ENCODE measurements at places on chromosomes 6 and 20.

GRCh38 chr6:161138543-161139303 lies 135.1 kb downstream of the AGPAT4 start:
- no peak for DNase-seq

DNA sequence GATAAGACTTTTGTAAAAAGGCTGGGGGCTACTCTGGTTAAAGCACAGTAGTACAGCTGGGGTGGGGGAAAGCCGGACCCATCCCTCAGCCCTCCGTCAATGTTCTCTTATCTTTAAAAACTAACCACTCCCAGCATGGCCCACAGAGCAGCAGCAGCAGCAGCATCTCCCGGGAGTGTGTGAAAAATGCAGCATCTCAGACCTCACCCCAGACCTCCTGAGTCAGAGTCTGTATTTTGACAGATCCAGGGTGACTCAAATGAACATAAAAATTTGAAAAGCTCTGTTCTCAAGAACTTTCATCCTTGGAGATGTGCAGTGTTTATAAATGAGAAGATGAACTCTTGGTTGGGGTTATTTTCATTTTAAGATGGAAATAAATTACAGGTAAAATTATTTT lies 277.7 kb upstream of the ECI2 start:
- DNase-seq: no peak

GRCh38 chr20:60080401-60080800 lies 122.2 kb downstream of the CDH26 start:
- no peak for DNase-seq

DNA sequence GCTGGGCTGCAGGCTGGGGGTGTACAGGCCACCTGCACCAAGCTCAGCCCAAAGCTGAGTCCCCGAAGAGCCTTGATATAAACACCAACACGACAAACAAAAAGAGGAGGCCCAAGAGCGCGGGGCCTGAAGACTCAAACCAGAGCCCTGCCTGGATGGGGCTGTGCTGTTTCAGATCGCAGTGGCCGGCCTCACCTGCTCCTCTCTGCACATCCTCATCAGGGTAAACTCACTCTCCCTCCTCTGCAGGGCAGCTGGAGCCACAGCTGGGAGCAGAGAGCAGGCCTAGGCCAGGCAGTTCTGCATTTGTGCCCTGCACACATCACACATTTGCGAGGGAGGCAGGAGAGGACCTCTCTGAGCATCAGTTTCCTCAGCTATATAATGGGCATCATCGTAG lies 3.7 kb upstream of the RBM38 start:
- no peak for DNase-seq

DNA sequence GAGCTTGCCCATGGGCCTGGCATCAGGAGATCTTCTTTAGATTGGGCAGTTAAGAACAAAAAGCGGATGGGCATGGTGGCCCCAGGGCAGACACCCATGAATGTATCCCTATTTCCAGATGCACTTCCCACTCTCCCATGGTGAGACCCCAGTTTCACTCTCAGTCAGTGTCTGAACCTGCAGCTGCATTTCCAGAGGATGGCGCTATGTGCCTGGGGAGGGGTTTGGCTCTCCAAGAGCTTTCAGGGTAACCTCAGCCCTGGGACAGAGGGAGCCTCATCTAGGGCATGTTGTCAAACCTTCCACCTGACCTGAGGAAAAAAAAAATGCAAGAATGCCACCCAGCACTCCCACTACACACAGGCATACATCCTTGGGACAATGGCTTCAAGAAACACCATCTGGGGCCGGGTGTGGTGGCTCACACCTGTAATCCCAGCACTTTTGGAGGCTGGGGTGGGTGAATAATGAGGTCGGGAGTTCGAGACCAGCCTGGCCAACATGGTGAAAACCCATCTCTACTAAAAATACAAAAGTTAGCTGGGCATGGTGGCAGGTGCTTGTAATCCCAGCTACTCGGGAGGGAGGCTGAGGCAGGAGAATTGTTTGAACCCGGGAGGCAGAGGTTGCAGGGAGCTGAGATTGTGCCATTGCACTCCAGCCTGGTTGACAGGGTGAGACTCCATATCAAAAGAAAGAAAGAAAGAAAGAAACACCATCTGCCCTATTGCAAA lies 1.9 kb downstream of the CST9L start:
- no peak for DNase-seq

- peak; percentile 29 for DNase-seq
Observed at GRCh38 chr6:327538-328116, 35.3 kb downstream of the DUSP22 start.

DNA sequence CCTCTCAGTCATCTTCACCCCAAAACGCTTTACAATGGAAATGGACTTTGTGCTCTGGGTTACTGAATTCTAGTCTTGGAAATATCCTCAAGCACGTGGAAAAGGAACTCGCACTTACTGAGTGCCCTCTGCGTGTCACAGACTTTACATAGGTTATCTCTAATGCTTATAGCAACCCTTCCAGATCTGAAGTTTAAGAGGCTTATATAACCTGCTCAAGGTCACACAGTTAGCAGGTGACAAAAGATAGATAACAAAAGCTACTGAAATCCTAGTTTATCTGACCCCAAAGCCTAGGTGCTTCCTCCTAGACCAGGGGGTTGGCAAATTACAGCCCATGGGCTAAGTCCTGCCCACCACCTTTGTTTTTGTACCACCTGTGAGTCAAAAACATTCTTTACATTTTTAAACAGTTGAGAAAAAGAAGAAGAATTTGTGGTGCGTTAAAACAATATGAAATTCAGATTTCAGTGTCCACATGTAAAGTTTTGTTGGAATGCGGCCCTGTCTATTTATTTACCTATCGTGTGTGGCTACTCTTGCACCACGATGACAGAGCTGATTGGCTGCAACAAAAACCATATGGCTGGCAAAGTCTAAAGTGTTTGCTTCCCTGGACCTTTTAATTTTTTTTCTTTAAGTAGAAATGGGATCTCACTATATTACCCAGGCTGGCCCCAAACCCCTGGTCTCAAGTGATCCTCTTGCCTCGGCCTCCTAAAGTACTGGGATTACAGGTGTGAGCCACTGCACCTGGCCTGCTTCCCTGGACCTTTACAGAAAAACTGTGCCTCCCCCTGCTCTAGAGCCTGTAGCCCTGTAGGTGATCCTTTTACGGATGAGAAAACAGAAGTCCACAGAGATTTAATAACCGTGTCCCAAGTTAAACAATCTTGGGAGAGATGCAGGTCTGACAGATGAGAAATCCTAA lies 110.2 kb upstream of the RREB1 start:
- no peak for DNase-seq

DNA sequence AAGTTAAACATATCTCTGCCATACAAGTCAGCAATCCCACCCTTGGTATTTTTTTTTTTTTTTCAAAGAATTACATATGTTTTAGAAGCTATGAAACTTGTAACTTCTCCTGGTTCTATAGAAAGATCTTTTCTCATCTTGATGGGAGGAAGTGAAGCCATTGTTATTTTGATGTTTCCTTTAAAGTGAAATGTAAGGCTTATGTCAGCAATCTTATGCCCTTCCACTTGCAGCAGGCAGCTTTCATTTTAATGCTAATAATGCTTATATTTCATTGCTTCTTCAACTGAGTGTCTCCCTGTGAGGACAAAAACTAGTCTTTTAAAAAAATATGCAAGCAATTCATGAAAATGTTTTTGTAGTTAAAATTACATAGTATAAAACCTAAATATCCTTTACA lies 1614.7 kb downstream of the KHDRBS2 start:
- DNase-seq: no peak
